AG04450 (cell line): ENCODE measurements at places on chromosomes 6 and 20.
A peak's percentile ranks its signal among the peaks of the same experiment; 100 is the strongest.

DNA sequence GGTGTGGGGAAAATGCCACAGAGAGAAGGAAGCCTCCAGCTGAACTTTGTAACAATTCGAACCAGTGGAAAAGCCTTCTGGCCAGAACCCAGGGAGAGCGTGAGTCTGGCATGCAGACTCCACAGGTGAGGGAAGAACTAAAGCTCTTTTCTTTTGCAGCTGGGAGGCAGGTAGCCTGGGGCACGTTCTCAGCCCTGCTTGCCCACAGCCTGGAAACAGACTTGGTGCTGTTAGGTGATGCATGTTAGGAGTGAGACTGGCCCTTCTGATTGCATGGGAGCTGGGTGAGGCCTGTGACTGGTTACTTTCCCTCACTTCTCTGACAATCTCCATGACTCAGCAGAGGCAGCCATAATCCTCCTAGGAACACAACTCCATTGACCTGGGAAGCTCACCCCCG is 34.2 kb downstream of the PROKR2 start:
- no peak for DNase-seq

DNA sequence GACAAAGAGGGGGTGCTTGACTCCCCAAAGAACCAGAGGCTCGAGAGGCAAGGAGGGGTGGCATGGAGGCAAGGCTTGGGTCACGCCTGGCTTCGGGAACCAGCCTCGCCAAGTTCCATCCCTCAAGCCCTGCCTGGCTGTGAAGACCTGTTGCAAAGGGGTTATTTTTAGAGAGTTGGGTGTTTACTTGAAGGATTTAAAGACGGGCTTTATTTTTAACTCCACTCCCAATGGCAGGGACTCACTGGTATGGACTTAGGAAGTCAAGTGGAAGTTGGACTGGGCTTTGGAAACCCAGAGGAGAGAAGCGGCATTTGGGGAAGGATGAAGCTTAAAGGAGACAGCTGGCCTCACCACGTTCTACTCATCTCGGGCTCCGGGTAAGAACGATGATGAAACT is 43.1 kb downstream of the JPH2 start:
- DNase-seq: no peak

GRCh38 chr6:34031625-34032383 is 114.1 kb downstream of the GRM4 start:
- no peak for DNase-seq

- DNase-seq: no peak
Observed at GRCh38 chr20:53399592-53400335, 193.9 kb downstream of the ZNF217 start.

- no peak for DNase-seq
Observed at GRCh38 chr6:107646176-107646575, 156.3 kb downstream of the SOBP start.

DNA sequence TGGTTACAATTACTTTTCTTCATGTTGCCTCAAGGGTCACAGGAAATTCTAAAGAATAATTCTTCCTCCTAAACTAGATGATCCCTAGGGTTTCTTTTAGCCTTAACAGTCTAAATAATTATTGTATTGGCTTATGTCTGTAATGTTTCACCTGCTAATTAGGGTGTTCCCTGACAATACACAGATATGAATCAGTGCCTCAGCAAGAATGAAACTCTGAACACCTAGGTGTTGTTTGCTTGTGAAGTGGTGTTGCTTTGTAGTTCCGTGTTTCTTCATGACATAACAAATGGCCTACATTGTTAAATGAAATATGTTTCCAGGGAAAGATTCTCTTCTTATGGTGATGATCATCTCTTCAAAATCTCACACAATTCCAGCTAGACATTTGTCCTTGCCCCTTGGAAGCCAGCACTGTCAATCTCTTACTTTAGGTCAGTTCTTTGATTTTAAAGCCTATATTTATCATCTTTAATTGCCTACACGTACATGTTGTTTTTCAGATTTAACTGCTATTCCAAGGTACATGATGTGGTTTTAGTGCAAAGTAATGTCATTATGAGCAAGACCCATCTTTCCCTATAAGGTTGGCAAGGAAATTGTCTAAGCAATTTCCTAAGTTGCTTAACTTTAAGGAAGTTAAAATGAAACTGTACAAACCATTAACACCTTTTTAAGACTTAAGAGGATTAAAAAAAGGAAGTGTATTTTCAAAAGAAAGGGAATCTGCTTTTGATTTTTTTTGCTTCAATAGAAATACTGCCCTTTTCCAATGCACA is 111.9 kb downstream of the TBC1D7 start:
- DNase-seq: no peak

DNA sequence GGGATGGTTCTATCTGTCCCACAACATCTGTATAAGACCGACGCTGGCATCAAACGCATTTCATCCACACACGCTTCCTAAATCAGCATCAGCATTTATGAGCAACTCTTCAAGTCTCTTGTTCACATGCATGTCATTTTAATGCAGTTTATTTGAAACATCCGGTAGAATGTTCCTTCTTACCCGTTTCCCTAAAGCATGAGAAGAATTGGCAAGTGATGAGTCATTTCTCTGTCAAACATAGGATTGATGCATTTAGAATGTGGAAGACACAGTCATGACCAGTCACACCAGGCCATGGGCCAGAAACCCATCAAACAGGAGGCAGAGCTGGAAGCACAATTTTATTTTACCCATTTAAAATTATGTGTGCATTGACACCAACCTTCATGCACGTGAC is 122.8 kb downstream of the UST start:
- peak; percentile 80 for DNase-seq
